Activated naive CD4-positive, alpha-beta T cell treated with anti-CD3 and anti-CD28 coated beads, Interleukin-2, amount 50 U/mL, for 16 hours (primary cell): ENCODE measurements at places on chromosomes 1 and 21.

GRCh38 chr1:180842491-180843275, 70.0 kb upstream of the KIAA1614 start:
- no peak for DNase-seq

- DNase-seq, result no peak
Observed at GRCh38 chr1:225596736-225597135, 56.2 kb downstream of the ENAH start.

GRCh38 chr21:17775431-17776126, 43.6 kb downstream of the C21orf91 start:
- peak; percentile 25 for DNase-seq

- no peak for DNase-seq
Observed at GRCh38 chr1:64540265-64540791, 70.4 kb downstream of the CACHD1 start.

- DNase-seq, result peak; percentile 7
Observed at GRCh38 chr1:149844101-149844500, 55.3 kb upstream of the BOLA1 start.

GRCh38 chr1:1187938-1188337, 14.3 kb downstream of the TTLL10 start:
- no peak for DNase-seq

DNA sequence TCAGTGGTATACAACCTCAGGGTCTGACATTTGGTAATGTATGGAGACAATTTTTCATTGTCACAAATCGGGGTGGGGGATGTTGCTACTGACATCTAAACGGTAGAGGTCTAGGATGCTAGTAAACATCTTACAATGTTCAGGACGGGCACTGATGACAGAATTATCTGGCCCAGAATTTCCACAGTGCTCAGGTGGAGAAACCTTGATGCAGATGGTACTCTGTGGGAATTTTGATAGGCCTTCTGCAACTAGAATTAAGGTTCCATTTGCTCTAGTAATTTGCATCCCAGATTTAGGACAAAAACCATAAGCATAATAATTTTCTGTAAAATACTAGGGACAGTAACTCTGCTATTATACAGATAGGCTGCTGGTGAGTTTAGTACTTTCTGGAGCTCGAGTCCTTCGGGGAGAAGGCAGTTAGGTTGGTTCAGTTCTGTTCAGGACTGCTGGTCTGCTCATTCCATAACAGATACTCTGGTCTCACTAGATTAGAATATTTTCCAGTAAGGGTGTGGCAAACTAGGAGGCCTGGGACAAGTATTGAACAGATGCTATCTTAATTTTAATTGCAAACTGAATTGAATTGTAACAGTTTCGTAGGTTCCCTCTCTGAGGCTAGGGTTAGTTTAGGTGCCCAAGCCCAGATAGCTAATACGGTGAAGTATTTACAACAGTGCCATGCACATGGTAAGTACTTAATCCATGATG, 11.4 kb downstream of the METTL13 start:
- no peak for DNase-seq

GRCh38 chr1:62301726-62302390, 17.4 kb downstream of the KANK4 start:
- DNase-seq, result no peak

GRCh38 chr1:31811605-31812004, 4.2 kb downstream of the SPOCD1 start:
- DNase-seq, result no peak
